Neural progenitor cell (in vitro differentiated cells): ENCODE measurements at places on chromosomes 4 and X.

DNA sequence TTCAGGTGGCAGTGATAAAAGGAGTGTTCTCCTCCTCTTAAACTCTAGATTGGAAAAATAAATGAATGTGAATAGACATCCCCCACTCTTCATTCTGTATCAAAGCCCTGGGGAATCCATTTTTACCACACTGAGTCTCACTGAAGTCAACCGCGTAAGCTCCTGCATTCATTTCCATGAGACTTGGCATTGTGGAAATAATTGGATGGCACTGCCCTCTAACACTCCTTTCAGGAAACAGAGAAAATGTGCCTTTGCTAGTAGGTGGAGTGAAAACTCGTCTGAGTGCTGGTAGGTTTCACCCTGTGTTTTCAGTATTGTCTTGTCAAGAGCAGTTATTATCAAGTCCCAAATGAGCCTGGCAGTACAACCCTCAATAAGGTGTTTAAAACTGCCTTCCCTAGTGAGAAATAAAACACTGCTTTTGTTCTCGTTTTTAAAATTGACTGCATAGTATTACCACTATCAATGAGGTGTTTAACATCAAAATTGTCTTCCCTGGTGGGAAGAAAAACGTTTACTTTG lies 9.7 kb upstream of the CDKN2AIP start:
- no peak for DNase-seq

DNA sequence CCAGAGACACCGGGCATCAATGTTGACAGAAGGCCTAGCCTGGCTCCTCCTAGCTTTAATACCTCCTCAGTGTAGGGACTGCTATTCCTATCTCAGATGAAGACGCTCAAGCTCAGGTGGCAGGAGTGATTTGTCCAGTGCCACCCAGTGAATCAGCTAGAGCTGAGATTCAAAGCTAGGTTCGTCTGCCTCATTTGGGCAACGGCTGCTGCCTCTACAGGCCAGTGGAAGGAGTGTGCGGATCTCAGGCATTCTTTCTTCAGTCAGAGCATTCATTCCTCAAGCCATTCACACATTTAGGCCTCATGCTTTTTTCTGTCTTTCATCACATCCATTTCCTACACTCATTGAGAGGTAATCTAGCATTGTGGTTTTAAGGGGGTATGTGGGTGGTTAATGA lies 7.3 kb downstream of the TSR2 start:
- peak; percentile 6 for DNase-seq

- peak; percentile 64 for DNase-seq
Observed at GRCh38 chr4:79255793-79256192, 70.1 kb downstream of the NAA11 start.

GRCh38 chr4:121824950-121825349 lies 1.3 kb upstream of the CCNA2 start:
- DNase-seq: no peak

DNA sequence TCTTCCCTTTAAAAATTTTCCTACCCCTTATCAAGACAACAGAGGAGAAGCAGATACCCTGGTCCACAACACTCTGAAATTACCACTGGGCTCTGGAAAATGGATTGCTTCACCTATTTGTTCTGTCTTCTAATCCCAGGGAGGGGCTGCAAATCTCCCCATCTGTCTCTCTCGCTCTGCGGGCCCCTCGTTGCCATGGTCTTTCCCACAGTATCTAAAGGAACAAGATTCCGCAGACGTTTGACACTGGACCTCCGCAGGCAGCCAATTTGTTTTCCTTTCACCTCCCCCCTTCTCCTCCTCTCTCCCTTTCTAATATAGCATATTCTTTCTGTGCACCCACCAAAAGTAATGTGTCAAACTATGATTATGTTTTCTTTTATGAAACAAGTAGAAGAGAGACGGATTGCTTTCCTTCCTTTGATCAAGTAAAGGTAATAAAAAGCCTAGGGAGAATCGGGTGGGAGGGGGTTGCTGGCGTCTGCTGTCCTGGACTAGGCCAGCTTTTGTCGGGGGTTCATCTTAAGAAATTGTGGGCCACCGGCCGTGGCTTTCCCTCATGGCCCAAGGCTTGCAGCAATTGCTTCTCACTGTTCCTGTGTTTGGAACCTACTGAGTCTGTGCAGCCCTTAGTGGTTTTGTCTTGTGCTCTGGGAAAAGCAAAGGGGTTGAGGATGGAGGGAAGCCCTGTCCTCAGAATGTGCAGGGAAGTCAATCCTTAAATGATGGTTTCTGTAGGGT lies 81.0 kb downstream of the MGST2 start:
- peak; percentile 56 for DNase-seq

GRCh38 chr4:36196145-36196913 lies 48.0 kb downstream of the ARAP2 start:
- no peak for DNase-seq

- no peak for DNase-seq
Observed at GRCh38 chrX:71543316-71543715, 10.4 kb downstream of the OGT start.

GRCh38 chrX:48472225-48472624 lies 2.2 kb upstream of the SLC38A5 start:
- no peak for DNase-seq

DNA sequence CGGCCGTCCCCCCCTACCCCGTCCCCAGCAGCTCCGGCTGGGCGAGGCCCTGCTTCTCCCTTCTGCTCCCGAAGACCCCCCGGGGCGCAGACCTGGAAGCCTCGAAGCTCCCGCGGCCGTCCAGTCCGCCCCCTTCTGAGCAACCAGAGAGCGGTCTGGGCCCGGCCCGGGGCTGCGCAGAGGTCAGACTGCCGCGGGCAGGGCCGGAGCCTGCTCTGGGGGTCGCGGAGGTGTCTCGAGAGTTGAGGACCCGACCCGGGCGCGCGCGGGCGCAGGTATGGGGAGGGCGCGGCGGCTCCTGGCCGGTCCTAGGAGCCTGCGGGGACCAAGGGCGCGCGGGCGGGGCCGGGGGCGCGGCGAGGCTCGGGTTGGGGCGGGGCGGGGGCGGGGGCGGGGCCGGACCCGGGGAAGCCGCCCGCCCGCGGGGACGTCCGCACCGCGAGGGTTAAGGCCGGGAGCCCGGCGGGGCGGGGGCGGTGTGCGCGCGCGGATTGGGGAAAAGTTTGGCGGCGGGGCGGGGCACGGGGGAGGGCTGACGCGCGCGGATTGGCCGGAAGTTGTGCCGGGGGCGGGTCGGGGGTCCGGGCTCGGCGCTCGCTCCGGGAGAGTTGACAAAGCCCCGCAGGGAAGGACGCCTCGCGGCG lies at the start of gene FGFRL1:
TSS of gene FGFRL1 (plus strand) at position 605 of the 644 bp plus-strand sequence. CDS start 860 bp downstream, outside the sequence.
- peak; percentile 94 for DNase-seq

DNA sequence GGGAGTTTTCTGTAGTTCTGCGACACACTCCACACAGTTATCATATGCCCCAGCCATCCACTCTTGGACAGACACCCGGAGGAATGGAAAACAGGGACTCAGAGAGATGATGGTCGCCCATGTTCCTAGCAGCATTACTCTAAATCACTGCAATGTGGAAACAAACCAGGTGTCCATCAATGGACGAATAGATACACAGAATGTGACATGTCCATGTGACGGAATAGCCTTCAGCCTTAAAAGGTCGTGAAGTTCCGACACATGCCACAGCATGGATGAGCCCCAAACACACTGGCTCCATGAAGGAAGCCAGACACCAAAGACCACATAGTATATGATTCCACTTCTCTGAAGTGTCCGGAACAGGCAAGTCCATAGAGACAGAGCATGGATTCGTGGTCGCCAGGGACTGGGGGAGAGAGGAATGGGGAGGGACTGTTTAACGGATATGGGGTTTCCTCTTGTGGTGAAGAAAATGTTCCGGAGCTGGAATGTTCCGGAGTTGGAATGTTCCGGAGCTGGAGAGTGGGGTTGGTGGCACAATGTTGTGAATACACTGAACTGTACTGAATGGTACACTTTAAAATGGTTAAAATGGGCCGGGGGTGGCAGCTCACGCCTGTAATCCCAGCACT lies 28.7 kb upstream of the AFAP1 start:
- no peak for DNase-seq

DNA sequence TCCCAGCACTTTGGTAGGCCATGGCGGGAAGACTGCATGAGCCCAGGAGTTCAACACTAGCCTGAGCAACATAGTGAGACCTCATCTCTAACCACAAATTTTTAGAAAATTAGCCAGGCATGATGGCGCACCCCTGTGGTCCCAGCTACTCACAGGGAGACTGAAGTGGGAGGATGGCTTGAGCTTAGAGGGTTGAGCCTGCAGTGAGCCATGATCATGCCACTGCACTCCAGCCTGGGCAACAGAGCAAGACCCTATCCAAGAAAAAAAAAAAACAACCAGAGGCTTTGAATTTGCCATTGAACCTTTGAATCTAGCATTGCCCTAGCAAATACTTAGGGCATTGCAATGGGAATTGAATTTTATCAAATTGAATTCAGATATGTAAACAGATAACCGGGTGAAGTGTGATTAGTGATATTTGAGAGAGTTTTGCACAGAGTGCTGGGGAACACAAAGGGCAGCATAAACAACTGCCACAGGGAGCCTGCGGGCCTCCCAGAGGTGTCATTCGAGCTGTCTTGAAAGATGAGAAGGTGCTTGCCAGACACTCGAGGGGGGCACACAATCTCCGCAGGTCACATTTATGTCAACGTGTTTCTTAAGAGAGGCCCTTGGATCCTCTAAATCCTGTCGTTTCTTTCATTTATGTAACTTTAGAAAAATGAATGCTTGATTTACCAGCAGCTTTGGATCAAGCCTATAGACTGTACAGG lies 200.3 kb downstream of the AASDH start:
- DNase-seq: peak; percentile 44

DNA sequence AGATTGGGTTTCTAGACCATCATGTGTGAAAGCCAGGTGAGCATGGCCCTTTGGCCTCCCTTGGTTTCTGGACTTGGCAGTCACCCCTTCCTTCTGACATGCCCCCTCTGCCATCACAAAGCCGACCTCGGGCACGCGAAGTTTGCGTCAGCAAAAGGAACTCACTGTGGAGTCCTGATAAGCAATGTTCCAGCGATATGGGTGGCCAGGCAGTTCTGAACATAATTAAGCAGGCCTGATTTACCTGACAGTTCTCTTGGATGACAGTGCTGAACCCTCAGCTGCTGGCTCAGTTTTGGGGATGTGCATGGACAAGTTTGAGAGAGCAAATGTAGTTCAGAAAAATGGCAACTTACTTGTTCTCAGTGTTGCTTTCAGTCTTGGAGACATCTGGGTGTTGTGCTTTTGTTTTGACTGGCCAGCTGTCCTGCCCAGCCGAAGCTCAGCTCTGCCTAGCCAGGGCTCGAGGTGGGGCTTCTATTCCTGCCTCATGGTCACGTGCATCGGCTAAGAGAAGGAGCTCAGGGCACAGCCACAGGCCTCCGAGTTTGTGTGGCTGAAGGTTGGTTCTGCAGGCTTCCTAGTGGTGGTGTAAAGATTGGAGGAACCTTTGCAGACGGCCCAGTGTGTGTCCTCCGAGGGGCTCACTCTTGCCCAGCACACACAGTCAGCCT lies 78.3 kb downstream of the CLDN34 start:
- DNase-seq: no peak

GRCh38 chrX:148380107-148380506 lies 120.3 kb upstream of the AFF2 start:
- no peak for DNase-seq

DNA sequence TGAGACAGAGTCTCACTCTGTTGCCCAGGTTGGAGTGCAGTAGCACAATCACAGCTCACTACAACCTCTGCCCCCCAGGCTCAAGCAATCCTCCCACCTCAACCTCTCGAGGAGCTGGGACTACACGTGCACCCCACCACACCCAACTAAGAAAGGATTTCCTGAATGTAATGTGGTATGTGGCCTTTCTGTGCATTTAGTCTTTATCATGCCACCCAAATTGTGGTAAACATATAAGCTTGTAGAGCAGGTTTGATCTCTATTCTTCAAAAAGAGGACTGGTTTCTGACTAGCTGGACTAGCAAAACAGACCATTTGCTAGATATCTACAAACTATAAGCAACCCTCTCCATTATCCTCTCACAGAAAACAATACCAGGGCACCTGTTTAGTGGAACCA lies 33.6 kb downstream of the ELOVL6 start:
- DNase-seq: no peak

GRCh38 chr4:177214935-177215334 lies 94.7 kb upstream of the NEIL3 start:
- DNase-seq: no peak

DNA sequence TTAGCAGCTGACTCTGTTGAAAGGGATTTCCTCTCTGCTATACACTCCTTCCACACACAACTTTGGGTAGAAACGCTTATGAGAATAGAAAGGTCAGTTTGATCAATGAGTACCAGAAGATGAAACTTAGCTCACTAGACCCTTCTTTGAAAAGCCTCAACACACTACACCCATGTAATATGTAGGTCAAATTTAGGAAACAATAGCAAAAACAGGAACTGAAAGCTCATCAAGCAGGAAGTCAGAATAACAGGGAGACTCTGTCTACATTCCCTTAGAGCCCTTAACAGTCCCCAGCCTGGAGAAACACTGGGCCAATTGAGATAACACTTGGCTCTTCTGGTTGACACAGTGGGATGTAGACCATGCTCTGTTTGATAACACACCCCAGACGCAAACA lies 30.7 kb downstream of the SRPX2 start:
- DNase-seq: no peak

DNA sequence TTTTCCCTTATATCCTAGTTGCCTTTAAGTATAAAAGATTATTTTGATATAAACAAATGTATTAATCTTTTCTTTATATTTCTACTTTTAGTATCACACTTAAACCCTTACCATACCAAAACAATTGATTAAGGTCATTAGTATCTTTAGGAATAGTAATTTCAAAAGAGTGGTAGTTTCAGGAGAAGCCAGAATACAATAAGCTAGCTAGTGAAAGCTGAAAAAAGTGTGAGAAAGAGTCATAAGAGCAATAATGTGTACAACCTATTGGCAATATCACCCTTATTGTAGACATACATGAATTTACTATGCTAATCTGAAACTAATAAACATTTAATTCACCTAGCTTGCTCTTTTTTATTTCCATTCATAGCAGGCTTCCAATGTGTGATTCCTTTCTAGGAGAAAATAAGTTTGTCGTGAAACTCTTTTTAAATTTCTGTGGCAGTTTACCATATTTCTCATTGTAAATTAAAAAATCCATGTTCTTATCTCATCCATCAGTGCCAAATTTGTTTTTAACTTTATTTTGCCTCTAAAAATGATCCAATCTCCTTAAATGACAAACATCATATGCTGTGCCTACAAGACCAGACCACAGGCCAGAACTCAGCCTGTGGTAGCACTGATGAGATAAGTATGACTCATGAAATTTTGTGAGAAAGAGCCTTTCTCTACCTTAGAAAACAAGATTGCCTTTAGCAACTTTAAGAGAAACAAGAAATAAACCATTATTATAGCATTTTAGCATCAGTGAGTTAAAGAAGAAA lies 8.1 kb downstream of the NEK1 start:
- DNase-seq: no peak

- DNase-seq: peak; percentile 38
Observed at GRCh38 chr4:56220261-56220660, 167.0 kb downstream of the AASDH start.

GRCh38 chr4:3202836-3203820 lies 45.8 kb upstream of the MSANTD1 start:
- no peak for DNase-seq

GRCh38 chrX:28058901-28059300 lies 77.7 kb upstream of the DCAF8L1 start:
- DNase-seq: no peak

- DNase-seq: no peak
Observed at GRCh38 chr4:95531141-95531540, 17.6 kb downstream of the UNC5C start.
